Stimulated activated CD8-positive, alpha-beta memory T cell treated with anti-CD3 and anti-CD28 coated beads, Interleukin-15, amount 100 ng/mL, for 1 hour (primary cell): ENCODE measurements at places on chromosomes 2 and 18.

GRCh38 chr2:192208848-192209247 lies 14.1 kb upstream of the TMEFF2 start:
- DNase-seq = no peak

DNA sequence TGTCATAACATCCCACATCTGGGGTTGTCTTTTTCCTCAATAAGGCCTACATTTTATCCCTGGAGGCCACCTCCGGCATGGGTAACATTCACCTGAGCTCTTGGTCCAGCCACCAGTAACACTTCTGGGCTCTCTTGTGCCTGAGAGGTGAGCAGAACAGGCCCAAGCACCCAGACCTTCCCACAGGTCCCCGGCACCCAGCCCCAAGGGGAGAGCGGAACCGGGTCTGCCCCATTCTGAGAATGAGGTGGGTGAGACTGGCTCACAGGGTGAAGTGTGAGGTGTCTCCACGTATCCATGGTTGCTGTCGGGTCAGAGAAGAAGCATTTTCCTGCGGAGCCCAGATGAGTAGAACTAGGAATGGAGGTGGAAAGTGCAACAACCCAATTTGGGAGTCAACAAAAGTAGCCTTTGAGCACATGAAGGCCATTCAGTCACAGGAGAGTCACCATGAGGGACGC lies 496.7 kb upstream of the MYT1L start:
- DNase-seq = no peak

GRCh38 chr2:105125428-105125827 lies 87.6 kb downstream of the MRPS9 start:
- DNase-seq = no peak

GRCh38 chr2:85277416-85278158 lies 50.2 kb downstream of the TGOLN2 start:
- no peak for DNase-seq

DNA sequence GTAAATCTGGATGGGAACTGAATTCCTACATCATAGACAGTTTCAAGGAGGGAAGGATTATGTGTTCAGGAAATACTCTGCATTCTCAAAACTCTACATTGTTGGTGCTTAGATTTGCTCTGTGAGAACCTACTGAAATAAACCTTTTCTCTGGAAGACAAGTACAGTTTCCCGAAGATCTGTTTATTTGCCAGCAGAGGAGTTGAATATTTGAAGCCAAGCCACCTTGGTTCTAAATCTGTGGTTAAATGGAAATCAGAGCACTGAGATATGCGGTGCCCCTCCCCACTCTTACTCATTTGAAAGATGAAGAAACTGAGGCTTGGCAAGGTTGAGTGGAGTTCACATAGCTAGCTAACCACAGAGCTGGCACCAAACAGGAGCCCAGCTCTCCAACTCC lies 146.3 kb upstream of the CTAGE1 start:
- no peak for DNase-seq

GRCh38 chr2:45140675-45141074 lies 131.4 kb upstream of the SIX2 start:
- DNase-seq = no peak

- DNase-seq = no peak
These were observed 92.4 kb downstream of the NCK2 start for GRCh38 chr2:105836840-105837692.

DNA sequence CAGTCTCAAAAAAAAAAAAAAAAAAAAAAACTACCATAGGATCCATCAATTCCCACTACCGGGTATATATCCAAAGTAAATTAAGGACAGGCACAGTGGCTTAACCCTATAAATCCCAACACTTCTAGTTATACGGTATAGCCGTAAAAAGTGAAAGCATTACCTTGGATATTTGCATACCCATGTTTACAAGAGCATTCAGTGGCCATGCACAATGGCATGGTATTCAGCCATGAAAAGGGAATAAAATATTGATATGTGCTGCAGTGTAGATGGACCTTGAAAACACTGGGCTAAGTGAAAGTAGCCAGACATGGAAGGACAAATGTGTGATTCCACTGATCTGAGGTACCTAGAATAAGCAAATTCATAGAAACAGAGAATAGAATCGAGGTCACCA lies 111.8 kb upstream of the CAB39 start:
- DNase-seq = no peak

GRCh38 chr2:80363791-80364349 lies 59.3 kb upstream of the LRRTM1 start:
- DNase-seq = no peak

GRCh38 chr2:84731185-84731584 lies 149.7 kb downstream of the TRABD2A start:
- no peak for DNase-seq

GRCh38 chr2:116499389-116499788 lies 1315.1 kb upstream of the DDX18 start:
- no peak for DNase-seq

DNA sequence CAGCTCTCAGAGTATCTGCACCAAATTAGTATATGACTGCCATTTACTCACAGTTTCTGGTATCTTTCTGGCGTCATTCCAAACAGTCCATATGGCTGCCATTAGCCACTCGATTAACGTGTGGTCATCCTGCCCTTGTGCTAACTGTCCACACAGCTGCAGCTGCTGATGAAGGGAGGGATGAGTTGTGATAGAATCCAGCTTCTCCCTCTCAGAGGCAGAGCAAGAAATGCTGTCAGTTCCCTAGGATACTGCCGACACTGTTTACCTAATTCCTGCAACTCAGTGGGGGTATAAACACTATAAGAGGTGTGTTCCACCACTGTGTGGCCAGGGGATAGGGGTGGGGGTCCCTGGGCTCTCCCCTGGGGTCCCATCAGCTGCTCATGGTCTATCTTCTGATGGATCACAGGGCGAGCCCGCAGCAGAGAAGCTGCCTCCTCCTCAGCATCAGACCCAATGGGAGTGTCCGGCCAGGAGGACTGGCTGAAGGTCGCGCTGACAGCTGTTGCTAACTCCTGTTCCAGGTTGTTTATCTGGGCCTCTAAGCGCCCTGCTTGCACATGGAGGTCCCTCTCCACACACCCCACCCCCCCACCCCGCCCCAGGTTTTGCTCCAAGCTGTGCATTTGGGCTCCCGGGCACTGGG lies 17.3 kb upstream of the KLHL23 start:
- no peak for DNase-seq

GRCh38 chr2:85323351-85323987 lies 4.3 kb downstream of the TGOLN2 start:
- no peak for DNase-seq

DNA sequence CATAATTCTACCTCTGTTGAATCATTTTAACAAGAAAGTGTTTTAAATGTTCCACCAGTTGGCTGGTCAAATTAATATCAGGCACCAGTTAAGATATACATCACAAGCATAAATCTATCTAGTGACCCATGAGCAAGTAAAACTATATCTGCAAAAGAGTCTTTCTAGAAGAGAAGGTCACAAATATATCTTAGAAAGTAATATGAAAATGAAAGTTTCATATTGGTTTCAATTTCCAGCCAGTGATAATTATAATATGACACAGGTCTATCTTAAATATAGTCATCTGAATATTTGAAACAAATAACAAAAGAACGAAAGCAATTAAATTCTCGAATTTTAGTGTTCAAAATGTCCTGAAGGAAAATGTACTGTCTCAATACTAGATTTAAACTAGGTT lies 282.5 kb upstream of the KYNU start:
- DNase-seq = no peak

DNA sequence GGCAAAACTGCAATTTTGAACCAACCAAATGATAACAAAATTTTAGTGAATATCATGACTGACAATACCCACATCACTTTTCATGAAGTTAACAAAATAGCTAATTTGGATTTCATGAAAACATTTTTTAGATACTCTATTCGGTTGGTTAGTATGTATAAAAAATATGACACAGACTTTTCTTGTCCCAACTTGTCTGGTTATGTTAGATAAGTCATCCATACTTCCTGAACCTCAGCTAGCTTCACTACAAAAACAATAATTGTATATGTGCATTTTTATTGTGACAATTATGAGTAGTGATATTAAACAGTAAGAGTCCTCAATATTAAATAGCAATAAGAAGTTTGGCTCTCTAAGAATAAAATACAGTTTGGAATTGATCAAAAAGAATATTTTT lies 408.1 kb upstream of the DSEL start:
- DNase-seq = no peak

DNA sequence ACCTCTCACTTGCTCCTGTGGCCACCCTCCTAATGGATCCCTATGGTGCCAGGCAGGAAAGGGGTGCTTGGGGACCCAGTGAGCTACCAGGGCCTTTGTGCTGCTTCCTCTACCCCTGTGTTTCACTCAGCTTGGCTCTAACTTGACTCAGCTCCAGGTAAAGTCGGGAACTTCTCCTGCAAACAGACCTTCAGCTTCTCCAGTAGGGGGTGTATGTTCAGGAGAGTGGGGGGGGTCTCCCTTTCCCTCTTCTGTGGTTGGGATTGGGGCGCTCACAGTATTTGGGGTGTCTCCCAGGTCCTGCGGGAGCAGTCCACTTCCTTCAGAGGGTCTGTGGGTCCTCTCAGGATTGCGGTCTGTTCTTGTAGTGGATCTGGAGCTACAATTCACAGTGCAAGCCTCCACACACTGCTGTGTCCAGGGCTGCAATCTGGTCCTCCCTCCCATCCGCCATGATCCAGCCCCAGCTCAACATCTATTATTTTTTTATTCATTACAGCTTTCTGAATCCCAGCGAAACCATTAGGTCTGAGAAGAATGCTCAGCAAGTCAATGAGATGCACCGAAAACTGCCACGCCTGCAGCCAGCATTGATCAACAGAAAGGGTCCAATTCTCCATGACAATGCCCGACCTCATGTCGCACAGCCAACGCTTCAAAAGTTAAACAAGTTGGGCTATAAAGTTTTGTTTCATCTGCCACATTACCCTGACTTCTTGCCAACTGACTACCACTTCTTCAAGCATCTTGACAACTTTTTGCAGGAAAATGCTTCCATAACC lies 26.4 kb upstream of the SAP130 start:
- DNase-seq = no peak

- DNase-seq = no peak
These were observed 208.4 kb downstream of the DYSF start for GRCh38 chr2:71661782-71662181.

GRCh38 chr2:120344214-120344975 lies 1.5 kb upstream of the INHBB start:
- DNase-seq = no peak

GRCh38 chr18:57270156-57270555 lies 82.2 kb upstream of the ST8SIA3 start:
- no peak for DNase-seq

DNA sequence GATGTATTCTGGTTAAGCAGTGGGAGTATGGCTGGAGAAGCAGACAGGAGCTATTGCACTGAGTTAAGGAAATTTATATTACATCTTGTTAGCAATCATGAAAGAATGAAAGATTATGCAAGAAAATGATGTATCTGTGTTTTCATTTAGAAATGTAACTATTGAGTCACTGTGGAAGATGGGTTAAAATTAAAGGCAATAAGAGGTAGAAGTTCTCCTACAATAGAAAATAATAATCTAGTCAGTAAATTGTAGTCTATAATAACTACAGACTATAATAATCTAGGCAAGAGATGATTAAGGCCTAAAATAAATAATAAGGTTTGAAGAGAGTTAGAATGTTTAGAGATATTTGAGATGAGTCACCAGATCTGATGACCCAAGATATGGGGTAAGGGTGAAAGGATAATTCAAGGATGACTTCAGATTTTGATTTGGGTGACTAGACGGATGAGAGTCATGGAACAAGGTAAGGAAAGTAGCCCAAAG lies 371.9 kb upstream of the KCNH7 start:
- DNase-seq = no peak

- no peak for DNase-seq
These were observed 49.3 kb upstream of the FOSL2 start for GRCh38 chr2:28343184-28343942.

DNA sequence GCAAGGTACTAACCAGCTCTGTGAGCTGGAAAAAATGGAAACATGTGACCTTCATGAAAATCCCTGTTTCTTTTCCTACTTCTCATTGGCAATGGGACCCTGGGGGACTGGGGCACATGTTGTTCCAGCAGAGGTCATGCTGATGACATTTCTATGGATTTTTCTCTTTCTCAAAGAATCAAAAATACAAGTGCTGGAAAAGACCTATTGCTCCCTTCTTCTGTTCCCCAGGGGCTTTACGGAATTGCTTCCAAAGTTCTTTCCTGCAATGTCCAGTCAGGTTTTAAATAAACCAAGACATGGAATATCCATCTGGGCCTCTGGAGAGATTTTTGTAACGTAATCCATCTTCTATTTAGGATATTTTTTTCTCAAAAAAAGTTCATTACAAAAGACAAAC lies 1006.1 kb upstream of the CELF4 start:
- DNase-seq = no peak

- no peak for DNase-seq
These were observed 92.2 kb downstream of the LBH start for GRCh38 chr2:30323499-30323898.

DNA sequence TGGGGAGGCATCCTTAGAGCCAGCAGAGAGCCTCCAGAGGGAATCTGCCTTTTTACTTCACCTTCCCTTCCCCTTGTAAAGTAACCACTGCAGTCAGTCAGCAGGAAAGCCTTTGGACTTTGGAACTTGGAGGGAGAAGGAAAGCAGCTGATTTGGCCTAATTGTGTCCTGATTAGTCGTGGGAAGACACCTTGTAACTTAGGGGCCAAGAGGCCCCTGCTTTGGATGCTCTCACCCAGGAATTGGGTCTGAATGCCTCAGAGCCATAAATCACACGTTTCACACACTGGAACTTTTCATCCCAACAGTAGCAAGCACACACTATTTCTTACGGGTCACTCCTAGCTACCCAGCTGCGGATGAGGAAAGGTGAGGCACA lies 81.0 kb upstream of the PPM1B start:
- DNase-seq = no peak

DNA sequence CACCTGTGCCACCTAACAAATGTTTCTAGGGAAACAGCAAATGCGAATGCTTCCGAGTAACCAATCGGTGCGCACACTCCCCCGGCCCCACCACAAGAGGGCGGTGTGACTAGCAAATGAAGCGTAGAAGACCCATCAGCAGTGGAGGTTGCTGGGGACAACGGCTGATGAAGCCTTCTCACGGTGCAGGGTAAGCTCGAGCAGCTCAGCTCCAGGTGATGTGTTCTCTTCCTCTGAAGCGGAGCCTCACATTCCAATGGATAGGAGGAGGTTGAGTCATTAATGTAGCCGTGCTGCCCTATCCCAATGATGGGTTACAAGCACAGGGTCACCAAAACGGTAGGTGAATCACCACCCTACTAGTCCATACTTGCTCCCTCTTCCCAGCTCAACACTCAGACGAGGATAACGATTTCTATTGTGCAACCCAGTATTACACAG lies 127.6 kb upstream of the TWIST2 start:
- DNase-seq = peak; percentile 9

- DNase-seq = no peak
These were observed 25.5 kb downstream of the CENPO start for GRCh38 chr2:24818721-24819167.
